ENCODE measurements at places on chromosomes 12 and 14.

DNA sequence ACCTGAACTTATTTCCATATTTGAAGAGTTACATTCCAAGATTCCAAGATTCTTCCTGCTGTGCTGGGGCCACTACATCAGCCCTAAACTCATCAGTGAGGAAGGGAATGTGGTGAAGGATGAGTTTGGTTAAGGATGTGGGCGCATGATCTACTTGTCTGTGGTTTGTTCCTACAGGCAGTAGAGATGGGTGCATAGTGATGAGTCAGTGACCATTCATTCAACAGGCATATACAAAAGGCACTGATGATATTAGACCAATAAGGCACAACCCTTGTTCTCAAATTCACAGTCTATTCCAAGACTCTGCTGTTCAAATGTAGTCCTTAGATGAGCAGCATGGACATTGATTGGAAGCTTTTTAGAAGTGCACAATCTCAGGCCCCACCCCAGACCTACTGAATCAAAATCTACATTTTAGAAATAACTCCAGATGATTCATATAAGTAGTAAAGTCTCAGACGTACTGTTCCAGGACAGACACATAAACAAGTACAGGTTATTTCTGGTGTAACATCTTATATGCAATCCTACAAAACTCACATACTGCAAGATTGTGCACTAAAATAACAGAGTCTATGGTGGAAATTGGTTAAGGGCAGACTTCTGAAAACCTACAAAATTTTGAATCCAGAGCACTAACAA lies 47.7 kb upstream of the MAP3K9 start:
- no peak for DNase-seq

- no peak for DNase-seq
These were observed 129.7 kb upstream of the FUT8 start for GRCh38 chr14:65282896-65283253.

DNA sequence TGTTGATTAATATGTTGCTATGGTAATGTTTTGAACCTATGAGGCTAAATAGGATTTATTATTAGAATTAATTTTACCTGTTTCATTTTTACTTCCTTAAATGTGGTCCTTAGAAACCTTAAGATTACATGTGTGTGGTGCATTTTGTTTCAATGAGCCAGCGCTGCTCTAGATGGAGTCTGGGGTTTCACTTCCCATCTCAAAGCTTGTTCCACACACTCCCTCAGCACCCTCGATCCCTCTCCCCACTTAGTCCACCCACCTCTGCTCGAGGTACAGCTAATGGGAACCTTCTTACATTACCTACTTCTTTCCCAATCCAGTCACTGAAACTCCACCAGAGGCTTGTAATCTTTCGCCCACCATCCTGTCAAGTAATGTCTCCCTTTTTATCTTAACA lies 205.2 kb downstream of the PAX9 start:
- no peak for DNase-seq

GRCh38 chr14:85471744-85472143 lies 58.2 kb upstream of the FLRT2 start:
- no peak for DNase-seq

DNA sequence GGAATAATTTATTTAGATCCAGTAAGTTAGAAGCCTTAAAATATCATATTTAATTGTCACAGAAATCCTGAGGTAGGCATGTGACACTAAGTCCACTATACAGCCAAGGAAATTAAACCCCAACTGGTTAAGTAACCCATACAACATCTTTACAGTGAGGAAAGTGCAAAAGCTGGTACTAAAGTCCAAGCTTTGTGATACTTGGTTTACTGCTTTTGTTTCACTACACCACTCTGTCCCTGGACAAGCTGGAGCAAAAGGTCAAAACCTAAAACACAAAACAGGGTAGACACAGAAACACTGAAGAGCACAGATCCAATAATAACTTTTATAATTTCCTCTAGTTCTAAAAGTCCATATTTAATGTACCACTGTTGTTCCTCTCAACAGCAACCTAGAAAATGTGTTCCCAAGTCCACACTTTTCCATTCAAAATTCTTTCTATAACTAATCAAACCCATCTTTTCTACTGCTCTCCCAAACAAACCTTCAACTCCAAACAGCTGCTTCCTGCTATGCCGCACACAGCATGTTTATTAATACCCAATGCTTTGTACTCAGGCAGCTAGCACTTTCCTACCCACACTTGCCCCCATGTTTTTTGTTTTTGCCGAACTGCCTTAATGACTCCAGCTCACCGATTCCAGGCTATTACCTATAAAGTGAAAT lies 90.9 kb downstream of the MED13L start:
- DNase-seq: no peak

DNA sequence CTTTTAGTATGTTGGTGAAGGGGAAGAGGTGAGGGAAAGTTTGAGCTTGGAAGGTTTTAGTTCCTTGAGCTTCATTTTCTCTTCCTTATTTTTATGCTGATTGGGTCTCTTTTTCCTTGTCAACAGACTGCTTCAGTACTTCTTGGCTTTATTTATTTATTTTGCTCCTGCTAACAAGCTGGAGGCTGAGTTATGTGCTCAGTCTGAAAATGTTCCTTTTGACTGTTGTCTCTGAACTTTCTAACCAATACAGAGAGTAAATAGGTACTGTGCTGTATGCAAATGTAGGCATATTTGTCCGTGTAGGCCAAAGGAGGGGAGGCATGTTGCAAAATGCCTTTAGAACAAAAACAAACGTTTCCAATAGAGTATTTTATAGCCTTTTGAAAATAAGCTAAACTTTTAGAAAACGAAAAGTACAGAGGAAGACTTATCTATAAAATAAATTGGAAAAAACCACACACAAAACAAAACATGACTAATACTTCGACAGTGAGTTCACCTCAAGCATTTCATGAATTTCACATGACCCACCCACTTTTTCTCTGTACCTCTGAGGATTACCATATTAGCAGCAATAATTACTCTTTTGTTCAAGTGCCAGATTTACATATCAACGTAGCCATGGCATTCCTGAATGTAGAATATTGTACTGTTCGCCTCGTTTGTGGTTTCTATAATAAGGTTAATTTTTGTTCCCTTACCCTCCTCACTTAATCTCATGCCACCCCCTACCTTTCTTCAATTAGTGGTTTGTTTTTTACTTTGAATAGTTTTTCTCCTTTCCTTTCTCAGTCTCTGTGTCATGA lies 4.7 kb upstream of the CREBL2 start:
- no peak for DNase-seq

GRCh38 chr12:98786653-98787052 lies 141.6 kb downstream of the APAF1 start:
- DNase-seq: no peak

GRCh38 chr14:100609331-100609870 lies 22.2 kb upstream of the BEGAIN start:
- DNase-seq: no peak

GRCh38 chr12:23795494-23795893 lies 154.0 kb downstream of the SOX5 start:
- no peak for DNase-seq

- DNase-seq: no peak
These were observed 97.4 kb downstream of the RFLNA start for GRCh38 chr12:124392271-124392666.

GRCh38 chr14:67221248-67221981 lies 19.8 kb upstream of the PALS1 start:
- DNase-seq: no peak

- no peak for DNase-seq
These were observed 66.4 kb downstream of the RFLNA start for GRCh38 chr12:124361074-124361970.

DNA sequence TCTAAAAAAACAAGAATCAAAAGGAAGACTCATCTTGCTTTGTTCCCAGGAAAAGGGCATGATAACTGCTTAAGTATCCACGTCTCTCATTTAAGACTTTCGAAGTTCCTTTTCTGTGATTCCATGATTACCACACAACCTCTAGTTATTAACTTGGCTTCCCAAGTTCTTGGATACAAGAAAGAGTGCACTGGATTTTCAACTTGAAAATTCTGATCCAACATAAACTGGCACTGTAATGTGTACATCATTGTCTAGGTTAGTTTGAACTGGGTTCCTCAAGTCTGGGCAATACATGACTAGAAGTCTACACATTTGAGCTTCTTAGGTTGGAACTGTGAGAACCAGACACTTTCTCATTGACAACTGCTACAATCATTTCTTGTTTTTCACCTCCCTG lies 1.6 kb downstream of the KLHL28 start:
- DNase-seq: no peak

- DNase-seq: no peak
These were observed 66.3 kb upstream of the NCOR2 start for GRCh38 chr12:124633365-124634362.

GRCh38 chr12:79162948-79163347 lies 298.4 kb downstream of the SYT1 start:
- no peak for DNase-seq

DNA sequence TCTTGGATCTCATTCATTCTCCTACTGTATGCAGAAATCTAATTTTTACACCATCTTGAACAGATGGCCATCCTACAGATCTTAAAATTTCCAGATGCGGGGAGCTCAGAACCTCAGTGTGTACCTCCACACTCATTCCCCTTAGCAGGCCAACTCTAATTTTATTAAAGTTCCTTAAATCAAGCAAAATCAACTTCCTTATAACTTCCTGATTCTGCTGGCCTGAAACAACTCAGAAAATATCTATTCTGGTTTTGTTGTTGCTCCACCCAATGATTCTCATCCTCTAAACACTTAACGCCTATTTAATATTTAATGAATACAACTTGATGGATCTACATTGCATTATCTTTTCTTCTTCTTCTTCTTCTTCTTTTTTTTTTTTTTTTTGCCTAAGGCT lies 3.1 kb downstream of the EMP1 start:
- no peak for DNase-seq

- no peak for DNase-seq
These were observed 124.8 kb upstream of the NOS1 start for GRCh38 chr12:117485984-117486839.

- DNase-seq: no peak
These were observed 403.9 kb downstream of the MED13L start for GRCh38 chr12:115873451-115874082.

GRCh38 chr14:94539181-94539580 lies 22.1 kb upstream of the SERPINA4 start:
- DNase-seq: no peak

DNA sequence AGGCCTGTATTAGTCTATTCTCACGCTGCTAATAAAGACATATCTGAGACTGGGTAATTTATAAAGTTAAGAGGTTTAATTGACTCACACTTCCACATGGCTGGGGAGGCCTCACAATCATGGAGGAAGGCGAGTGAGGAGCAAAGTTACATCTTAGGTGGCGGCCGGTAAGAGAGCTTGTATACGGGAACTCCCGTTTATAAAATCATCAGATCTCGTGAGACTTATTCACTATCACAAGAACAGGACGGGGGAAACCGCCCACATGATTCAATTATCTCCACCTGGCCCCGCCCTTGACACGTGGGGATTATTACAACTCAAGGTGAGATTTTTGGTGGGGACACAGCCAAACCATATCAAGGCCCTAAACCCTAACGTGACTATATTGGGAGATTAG lies 110.1 kb downstream of the LLPH start:
- DNase-seq: no peak

GRCh38 chr14:72104011-72104613 lies 171.9 kb downstream of the RGS6 start:
- no peak for DNase-seq

DNA sequence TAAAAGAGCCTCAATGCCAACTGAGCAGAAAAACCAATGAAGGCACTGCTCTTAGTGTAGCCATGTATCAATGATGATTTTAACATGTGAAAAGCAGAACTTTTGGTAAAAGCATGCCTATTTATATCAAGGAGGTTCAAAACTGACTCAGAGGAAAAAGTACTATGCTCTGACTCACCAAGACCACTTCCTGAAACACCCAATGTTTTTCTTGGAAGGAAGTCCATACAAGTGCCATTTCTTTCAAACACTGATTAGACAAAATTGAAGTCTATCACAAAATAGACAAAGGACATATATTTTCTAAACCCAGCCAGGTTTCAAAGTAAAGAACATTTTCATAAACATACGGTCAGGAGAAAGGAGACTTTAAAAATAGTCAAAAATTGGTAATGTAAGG lies 88.6 kb downstream of the EPS8 start:
- DNase-seq: no peak

- no peak for DNase-seq
These were observed 150.8 kb upstream of the FSCB start for GRCh38 chr14:44657696-44658388.

DNA sequence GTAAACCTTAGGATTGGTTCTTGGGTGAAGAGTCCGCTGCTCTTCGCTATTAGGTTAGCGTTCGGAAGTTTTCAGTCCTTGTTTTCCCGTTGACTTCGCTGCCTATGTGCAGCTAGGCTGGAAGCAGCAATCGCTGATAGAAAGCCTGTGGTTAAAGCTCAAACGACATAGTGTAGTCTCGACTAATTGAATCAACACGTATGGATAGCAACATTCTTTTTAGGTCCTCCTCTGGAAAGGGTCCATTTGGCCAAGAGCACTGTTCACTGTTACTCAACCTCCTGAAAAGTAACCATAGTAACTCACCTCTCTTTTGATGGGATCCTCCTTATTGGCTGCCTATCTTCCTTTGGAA lies 355.5 kb downstream of the SNAPC1 start:
- DNase-seq: no peak

- no peak for DNase-seq
These were observed 12.8 kb upstream of the WDR20 start for GRCh38 chr14:102126807-102127455.

DNA sequence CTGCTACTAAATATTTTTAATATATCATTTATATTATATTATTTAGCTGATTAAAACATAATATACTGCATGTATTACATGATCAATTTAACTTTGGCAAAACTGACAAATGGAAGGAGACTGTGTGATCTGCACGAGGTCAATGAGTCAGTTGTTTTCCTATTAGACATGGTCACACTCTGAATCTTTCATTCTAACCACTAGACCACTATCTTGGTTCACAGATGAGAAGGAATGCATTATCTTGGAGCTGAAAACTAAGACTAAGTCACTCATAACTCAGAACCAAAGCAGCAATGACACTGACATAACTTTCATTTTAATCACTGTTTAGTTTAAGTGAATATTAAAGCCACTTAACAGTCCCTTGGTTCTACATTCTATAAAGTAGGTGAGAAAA lies 37.4 kb downstream of the GNPTAB start:
- DNase-seq: no peak
